ENCODE measurements at places on chromosomes 3 and 15. TPM values are rescaled to one million over a fixed set of nuclear protein-coding genes. Genes with fewer than 3 reads are reported as not detected.

POLR2M gene
- 47.1 TPM for polyA plus RNA-seq

SUCNR1 gene
- 0.53 TPM for polyA plus RNA-seq

FOXB1 gene
- not detected for polyA plus RNA-seq

RGMA gene
- 33.6 TPM for polyA plus RNA-seq

INO80 gene
- 14.5 TPM for polyA plus RNA-seq

FBXO40 gene
- 0.63 TPM for polyA plus RNA-seq

ECE2 gene
- not detected for polyA plus RNA-seq

- DNase-seq = no peak
These were observed 42.2 kb downstream of the CHDH start for GRCh38 chr3:53803816-53804695.

DNA sequence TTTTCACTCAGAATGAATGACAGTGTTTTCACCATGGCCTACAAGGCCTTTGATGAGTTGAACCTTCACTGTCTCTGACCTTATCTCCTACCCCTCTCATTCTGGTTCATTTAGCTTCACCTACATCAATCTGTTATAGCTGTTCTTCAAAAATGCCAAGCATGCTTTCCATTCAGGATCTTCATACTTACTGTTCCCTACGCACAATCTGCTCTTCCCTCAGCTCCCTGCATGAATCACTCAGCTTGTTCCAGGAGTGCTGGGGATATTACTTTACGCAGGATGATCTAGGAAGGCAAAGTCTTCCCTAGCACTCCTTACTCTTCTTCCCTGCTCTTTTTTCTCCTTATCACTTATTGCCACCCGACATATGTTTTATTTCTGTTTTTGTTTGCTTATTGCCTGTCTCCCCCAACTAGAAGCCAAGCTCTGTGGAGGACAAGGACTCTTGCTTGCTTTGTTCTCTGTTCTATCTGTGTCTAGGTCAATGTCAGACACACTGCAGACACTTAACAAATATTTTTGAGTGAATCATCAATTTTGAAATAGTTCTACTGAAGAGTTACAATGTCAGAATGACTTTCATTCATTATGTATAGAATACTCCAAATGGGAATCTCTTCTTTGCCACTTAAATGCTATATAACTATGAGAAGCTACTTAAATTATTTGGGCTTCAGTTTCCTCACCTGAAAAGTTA lies 238.3 kb upstream of the FEZF2 start:
- DNase-seq = no peak

- no peak for DNase-seq
These were observed 3.6 kb downstream of the CXCR6 start for GRCh38 chr3:45946875-45947274.

DNA sequence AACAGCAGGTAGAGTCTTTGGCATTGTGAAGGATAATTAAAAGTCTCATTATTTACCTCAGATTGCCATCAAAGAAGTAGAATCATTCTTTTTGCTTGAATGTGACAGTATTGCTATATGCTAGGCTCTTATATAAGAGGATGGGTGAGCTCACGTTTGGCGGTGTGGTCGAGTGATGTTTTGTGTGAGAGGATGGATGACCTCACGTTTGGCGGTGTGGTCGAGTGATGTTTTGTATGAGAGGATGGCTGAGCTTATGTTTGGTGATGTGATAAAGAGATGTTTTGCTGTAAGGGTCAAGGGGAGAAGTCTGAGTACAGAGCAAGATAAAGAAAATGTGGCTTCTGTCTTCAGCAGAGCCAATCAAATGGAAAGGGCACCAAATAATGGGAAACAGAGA lies 299.6 kb upstream of the NR2E3 start:
- no peak for DNase-seq

DNA sequence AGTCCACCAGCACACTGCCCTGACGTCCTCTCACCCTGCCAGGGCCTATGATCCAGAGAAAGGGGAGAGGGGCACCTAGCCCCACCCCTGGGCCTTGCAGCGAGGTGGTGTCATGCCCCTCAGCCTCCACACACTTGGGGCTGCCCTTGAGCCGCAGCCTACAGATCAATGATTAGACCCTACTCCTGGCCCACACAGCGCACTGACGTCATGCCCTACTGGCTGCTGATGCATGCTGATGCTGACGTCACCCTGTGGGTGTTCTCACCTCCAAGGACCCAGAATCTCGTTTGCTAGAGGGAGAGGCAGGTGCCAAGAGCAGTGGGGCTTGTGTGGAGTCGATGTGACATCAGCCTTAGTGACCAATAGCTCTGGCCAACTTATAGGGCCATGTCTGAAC lies 18.0 kb downstream of the ARL14 start:
- no peak for DNase-seq

DNA sequence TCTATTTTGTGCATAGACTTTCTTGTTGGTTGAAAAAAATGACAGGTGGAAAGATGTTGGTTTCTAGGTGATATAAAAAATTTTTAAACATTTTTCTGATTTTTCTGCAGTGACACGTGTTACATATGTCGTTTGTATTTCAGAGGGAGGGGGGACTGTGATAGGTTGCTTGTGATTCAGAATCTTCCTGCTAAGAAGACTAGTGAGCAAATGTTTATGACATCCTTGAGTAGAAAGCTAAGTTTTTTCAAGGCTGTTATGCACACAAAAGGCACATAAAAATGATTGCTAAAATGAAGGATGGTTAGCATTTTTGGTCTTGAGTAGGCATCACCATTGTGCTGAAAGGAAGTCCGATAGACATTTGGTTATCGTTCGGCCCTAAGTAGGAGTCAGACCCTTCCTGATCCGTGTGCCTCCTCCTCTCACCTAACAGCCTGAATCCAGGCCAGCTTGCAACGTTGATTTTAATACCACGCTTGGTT lies 1.5 kb downstream of the ZNF639 start:
- no peak for DNase-seq

DNA sequence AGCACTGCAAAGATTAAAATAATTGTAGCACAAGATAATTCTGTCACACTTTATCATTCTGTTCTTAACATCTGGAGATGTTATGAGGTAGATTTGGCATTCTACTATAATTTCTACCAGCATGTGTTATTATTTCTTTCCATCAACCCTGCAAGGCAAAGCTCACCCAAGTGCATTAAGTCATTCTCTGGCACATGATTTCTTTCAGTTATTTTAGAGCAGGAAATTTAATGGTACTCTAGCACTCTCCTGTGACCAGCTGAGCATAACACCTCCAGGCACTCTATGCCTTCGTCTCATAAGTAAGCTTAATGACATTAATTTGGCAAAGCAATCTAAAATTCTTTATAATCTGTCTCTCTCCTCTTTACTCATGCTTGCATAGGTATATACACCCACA lies 300.2 kb upstream of the GPR149 start:
- DNase-seq = no peak

- DNase-seq = no peak
These were observed 21.1 kb downstream of the OXNAD1 start for GRCh38 chr3:16286161-16286560.

DNA sequence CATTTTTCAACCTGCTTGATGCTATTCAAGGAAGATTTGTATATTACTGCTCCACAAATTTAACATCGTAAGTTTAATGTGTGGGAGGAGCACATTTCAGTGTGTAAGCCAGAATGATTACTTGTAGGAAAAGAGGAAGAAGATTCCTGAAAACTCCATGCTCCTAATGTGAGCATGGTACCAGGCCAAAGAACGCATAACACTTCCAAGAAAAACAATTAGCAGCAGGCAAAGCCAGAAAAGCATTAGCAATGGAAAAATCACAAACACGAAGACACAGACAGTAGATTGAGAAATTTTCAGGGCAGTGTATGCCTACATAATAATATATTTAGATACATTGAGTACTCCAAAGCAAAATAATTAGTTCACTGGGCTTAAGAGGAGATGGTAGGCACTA lies 96.6 kb upstream of the CBLB start:
- no peak for DNase-seq

GRCh38 chr15:79339588-79340314 lies 28.8 kb downstream of the TMED3 start:
- DNase-seq = no peak

GRCh38 chr15:60631620-60632019 lies 152.7 kb upstream of the ICE2 start:
- no peak for DNase-seq

DNA sequence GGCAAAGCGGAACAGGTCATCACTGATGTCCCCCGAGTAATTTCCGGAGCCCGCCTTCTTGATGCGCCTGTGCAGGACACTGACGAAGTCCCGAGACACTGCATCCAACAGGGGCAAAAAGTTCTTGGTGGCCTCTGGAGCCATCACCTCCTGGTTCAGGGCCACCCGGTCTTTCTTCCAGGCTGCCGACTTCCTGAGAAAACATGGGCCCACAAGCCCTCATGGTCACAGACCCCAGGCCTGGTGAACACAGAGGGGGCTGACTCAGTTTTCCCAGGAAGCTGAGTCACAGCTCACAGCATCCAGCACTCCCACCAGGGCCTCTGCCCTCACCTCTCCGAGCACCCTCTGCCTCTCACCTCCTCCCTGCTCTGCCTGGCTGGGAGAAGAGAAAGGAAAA lies 22.4 kb downstream of the CYP11A1 start:
- DNase-seq = no peak

GRCh38 chr3:87553058-87553457 lies 276.7 kb upstream of the POU1F1 start:
- no peak for DNase-seq

DNA sequence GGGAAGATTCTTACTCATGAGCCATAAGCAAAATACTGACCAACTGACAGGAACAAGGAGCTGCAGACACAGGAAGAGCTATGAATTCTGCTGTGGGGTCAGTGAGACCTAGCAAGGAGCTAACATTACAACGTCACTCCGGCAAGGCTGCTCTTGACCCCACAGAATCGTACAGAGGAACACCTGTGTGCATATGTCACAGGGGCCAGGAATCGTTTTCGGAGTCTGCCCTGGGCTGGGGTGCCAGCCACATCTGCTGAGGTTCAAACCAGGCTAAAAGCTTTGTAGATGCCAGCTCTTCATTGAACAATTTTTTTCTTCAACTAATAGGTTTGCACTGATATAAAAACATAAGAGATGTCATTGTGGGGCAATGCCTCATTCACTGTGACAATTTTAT lies 82.6 kb downstream of the LRRK1 start:
- DNase-seq = no peak

DNA sequence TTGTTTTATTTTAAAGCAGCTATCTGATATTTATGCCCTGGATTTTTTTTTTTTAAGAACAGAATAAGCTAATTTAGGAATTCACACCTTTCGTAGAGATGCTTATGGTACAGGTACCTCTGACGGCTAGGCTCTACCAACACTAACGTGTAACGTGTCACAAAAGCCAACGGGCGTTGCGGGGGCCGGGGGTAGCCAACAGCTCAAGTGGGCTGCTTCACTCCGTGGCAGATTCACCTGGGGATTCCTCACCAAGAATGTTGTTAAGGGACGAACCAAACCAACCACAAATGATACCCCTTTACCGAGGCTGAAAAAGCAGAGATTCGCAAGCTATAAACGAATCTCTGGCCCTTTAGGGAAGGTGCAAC lies 1.0 kb downstream of the TMCC1 start:
- no peak for DNase-seq

DNA sequence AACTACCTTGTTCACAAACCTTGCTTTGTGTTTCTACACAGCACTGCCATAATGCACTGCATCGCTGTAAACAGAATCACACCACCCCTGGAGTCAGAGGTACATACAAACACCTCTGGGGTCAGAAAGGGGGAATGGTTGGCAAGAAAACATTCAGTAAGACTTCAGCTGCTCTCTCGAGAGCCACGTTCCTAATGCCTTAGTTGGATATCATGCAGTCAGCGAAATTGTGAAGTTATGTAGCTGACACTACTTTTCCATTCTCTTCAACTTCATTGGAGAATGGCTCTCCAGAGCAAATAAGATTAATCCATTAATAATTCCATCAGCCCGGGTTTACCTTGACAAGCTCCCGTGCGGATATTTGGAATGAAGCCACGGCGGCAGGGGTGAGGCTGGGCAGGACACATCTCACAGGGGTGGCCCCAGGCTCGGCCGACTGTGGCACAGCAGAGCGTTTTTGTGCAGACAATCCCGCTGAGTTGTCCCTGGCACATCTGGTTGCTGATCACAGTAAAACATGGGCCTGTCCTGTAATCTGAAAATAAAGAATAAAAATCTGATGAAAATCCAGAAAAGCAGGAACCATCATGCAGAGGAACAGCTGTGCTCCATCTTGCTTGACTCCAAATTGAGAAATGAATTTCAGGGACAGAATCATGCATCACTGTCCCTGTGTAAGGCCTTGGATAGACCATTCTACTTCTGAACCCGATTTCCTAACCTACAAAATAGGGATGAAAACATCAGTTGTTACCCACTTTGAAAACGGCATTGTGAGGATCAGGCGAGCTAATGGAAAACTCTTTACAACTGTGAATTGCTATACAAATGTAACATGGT lies 108.0 kb downstream of the FBN1 start:
- DNase-seq = peak; percentile 38

DNA sequence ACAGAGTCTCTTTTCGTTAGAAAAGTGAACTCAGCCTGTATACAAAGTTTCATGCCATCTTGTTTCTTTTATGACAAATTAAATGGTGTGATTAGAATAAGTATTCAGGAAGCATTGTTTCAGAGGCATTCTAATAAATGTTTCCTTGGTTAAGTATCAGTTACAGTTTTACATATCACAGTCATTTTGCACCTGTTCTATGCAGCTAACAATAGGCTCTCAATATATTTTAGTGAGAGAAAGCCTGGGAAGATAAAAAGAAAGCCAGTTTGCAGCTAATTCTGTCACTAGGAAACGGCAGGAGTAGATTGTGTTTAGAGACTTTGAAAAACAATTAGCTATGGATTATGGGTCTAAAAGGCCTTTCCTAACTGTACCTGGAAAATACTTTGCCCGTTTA lies 252.8 kb downstream of the ZIC1 start:
- no peak for DNase-seq

DNA sequence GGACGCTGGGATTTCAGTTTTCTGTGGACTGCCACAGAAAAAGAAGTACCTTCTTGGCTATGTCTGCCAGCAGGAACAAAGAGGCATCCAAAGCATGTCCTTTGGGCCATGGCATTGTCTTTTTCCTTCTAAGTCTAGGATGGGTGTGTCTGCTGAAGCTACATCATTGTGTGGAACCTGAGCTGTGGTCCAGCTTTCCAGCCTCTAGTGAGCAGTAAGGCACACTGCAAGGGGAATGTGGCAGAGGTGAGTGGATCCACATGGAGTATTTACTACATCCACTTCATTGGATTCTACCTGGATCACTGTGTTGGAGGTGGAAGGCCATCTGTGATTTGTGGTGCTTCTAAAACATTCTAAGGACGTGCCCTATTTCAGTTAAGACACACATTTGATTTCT lies 23.7 kb downstream of the CMTM8 start:
- DNase-seq = no peak

DNA sequence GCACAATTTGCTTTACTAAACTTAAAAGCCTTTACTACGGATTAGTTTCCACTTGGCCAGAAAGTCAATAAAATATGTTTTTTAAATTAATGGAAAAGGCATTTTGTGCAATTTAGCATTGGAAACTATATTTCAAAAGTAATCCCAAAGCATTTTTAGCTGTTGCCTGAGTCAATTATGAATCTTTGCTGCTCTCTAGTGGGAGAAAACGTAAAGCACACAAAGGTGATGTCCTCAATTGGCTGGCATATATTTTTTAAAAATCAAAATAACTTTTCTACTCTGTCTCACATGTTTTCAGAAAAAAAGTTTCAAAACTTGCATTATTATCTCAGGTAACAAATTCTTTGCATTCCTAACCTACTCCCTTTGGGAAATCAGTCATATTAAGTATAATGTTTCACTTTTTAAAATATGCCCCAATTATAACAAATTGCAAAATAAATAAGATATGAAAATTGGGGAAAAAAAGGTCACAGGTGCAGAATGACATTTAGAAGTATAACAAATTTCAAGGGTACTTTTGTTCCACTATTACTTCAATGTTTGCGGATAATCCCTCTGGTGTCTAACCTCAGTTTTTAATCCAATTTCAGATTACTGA lies 47.2 kb upstream of the TEX55 start:
- DNase-seq = no peak
